ENCODE measurements at places on chromosomes 3 and 15.

- peak; percentile 5 for DNase-seq
These were observed 45.4 kb upstream of the THBS1 start for GRCh38 chr15:39535466-39535865.

- no peak for DNase-seq
These were observed 281.6 kb downstream of the MBNL1 start for GRCh38 chr3:152550284-152550683.

GRCh38 chr15:100731267-100732152 lies 129.1 kb downstream of the ASB7 start:
- DNase-seq: no peak

DNA sequence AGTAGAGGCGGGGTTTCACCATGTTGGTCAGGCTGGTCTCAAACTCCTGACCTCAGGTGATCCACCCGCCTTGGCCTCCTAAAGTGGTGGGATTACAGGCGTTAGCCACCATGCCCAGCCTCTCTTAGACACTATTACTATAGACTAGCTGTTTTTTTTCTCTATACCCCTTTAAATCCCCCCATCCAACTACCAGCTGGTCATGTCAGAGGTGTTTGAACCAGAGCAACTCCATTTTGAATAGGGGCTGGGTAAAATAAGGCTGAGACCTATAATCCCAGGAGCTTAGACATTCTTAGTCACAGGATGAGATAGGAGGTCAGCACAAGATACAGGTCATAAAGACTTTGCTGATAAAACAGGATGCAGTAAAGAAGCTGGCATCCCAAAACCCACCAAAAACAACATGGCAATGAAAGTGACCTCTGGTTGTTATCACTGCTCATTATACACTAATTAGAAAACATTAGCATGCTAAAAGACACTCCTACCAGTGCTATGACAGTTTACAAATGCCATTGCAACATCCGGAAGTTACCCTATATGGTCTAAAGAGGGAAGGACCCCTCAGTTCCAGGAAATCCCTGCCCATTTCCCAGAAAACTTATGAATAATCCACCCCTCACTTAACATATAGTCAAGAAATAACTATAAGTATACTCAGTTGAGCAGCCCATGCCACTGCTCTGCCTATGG lies 57.8 kb upstream of the GPD1L start:
- DNase-seq: no peak

DNA sequence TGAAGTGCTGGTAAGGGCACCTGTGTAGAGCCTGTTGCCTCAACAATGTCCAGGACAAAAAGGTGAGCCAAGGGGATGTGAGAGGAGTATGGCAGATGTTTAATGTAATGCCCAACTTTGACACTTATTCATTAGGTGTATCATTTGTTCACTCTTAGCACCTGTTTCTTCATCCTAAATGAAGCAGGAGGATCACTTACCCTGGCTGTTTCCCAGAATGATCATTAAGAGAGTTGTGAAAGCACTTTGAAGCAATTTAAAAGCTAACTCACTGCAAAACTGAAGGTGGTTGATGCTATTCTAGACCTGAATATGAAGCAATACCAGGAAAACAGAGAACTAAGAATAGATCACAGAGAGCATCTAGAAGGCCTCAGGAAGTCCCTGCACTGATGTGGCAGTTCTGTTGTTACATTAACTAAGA lies 3.4 kb upstream of the HHLA2 start:
- DNase-seq: no peak

DNA sequence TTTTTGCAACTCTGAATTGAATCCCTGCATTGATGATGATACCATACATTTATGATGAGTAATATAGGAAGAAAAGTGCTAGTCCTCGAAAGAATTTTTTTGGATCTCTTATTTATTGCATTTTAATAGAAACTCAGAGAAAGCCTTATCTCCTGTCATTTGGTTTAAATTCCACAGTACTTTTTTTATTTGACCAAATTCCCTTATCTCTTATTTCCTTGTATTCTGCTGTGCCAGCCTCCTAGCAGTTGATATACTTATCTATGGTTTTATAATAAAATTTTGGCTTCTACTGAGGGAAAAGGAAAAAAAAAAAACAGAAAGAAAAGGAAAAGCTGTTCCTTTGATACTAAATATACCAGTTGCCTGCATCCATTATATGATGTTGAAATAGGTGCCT lies 535.1 kb upstream of the NR2F2 start:
- no peak for DNase-seq

DNA sequence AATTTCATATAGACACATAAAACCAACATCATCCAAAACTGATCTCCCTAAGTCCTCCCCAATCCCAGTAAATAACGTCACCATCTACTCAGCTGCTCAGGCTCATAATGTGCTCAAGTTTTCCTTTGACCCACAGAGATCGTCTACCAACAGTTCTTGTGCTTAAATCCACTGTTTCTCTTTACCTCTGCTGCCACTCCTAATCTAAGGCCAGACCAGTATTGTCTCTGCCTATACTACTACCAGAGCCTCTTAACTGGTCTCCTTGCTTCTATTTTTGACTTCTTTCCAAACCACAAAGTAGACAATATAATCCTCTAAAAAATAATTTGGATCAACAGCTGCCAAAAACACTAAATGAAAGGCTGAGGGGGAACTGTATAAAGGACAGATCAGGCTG lies 65.3 kb downstream of the CLASP2 start:
- no peak for DNase-seq

DNA sequence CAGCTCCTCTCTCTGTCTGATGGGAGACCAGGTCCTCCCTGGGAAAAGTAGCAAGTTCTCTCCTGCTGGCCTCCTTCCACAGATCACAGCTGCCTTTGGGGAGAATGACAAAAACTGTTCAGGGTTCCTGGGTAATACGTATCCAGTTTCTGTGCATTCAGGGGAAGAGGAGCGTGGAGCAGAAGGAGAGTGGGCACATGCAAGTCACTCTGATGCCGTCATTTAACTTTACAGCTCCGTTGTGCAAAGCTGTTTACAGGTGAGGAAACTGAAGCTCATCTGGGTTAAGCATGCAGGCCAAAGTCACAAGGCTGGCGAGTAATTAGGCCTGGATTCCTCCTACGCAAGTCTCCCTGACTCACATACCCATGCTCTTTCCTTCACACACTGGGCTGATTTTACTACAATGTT lies 7.5 kb upstream of the TM4SF1 start:
- DNase-seq: peak; percentile 100

- DNase-seq: no peak
These were observed 2.7 kb downstream of the CHDH start for GRCh38 chr3:53843195-53844177.
